Lower leg skin (tissue), 4 donors: ENCODE measurements at places on chromosomes 4 and X. TPM values are rescaled to one million over a fixed set of nuclear protein-coding genes. Genes with fewer than 3 reads are reported as not detected.

WNK3 gene
- total RNA-seq: 0.25 TPM

ZNF182 gene
- total RNA-seq: 4.1 TPM

MAGEC2 gene
- not detected for total RNA-seq

TMSB15C gene
- total RNA-seq: 1.0 TPM

RENBP gene
- total RNA-seq: 2.3 TPM

- no peak for DNase-seq
These were observed 310.4 kb downstream of the GPAT3 start for GRCh38 chr4:83846193-83846830.

- DNase-seq: no peak
These were observed 662.2 kb upstream of the BOD1L1 start for GRCh38 chr4:14289708-14290107.

- DNase-seq: no peak
These were observed 139.6 kb downstream of the AMMECR1 start for GRCh38 chrX:110178179-110178865.

- DNase-seq: no peak
These were observed 84.3 kb upstream of the PSAPL1 start for GRCh38 chr4:7518871-7519637.

DNA sequence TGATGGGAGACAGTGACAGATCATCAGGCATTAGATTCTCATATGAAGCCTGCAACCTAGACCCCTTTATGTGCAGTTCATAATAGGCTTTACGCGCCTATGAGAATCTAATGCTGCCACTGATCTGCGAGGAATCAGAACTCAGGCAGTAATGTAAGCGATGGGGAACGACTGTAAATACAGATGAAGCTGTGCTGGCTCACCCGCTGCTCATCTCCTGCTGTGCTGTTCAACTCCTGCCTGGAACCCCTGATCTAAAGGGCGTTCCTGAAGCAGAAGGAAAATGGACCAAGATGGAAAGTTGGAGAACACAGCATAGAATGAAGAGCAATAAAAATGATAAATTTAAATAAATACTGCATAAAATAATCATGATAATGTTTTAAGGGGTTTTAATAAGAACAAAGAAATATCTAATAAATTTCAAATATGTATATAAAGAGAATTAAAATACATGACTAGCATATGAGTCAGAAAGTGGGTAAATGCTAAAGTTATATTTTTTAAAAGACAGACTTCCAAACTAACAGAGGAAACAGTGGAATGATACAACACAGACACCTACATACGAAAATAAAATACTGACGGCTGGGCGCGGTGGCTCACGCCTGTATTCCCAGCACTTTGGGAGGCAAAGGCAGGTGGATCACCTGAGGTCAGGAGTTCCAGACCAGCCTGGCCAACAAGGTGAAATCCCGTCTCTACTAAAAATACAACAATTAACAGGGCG lies 59.2 kb downstream of the RBM47 start:
- DNase-seq: no peak

GRCh38 chr4:32470087-32470585 lies 1750.0 kb downstream of the PCDH7 start:
- no peak for DNase-seq
